Karpas-422 (cell line): ENCODE measurements at places on chromosomes 2 and 18.

- H3K27me3 ChIP-seq, result no peaks in the 10 kb centered on the region
- no peak for DNase-seq
- H3K27ac ChIP-seq, result no peak overlapping the region
- no peaks in the 10 kb centered on the region for H3K4me1 ChIP-seq
These were observed 59.4 kb upstream of the TMEM17 start for GRCh38 chr2:62565309-62565908.

DNA sequence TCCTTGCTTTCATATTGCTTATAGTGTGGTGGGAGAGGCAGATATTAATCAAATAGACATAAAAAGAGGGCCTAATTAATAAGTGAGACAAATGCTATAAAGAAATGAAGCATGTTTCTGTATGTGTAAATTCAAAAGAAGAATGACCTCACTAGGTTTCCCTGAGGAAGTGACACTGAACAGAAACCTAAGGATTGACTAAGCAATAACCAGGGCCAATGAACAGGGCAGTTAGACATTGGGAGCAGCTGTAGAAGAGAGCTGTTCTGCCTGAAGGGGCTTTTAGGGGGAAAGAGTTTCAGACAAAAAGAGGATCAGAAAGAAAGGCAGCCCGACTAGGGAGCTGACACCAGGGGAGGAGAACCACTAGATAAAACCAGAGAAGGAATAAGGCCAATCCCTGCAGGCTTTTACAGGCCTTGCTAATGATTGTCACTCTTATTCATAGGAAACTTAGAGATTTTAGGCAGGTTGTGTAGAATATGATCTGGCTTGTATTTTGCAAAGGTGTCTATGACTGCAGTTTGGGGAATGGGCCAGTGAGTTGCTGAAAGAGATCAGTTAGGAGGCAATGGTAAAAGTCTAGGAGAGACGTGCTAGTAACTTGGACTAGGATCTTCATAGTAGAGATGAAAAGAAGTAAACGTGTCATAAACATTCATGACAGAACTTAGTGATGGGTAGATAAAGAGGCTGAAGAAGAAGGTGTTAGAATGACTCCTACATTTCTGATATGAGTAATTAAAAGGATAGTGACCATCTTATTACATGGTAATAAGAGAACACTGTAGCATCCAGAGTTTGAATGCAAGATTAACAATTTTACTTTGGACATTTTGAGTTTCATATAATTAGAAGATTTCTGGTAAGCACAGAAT lies 26.8 kb upstream of the NABP1 start:
- H3K4me3 ChIP-seq, result no peak overlapping the region
- no peaks in the 10 kb centered on the region for H3K27me3 ChIP-seq
- no peaks in the 10 kb centered on the region for H3K4me1 ChIP-seq
- no peaks in the 10 kb centered on the region for H3K36me3 ChIP-seq
- no peak overlapping the region for H3K27ac ChIP-seq

- no peak overlapping the region for H3K27ac ChIP-seq
- no peaks in the 10 kb centered on the region; the same call in 1 of the 2 replicates for H3K36me3 ChIP-seq
- H3K4me3 ChIP-seq, result no peak overlapping the region
These were observed 286.5 kb downstream of the C1D start for GRCh38 chr2:67776276-67776675.

DNA sequence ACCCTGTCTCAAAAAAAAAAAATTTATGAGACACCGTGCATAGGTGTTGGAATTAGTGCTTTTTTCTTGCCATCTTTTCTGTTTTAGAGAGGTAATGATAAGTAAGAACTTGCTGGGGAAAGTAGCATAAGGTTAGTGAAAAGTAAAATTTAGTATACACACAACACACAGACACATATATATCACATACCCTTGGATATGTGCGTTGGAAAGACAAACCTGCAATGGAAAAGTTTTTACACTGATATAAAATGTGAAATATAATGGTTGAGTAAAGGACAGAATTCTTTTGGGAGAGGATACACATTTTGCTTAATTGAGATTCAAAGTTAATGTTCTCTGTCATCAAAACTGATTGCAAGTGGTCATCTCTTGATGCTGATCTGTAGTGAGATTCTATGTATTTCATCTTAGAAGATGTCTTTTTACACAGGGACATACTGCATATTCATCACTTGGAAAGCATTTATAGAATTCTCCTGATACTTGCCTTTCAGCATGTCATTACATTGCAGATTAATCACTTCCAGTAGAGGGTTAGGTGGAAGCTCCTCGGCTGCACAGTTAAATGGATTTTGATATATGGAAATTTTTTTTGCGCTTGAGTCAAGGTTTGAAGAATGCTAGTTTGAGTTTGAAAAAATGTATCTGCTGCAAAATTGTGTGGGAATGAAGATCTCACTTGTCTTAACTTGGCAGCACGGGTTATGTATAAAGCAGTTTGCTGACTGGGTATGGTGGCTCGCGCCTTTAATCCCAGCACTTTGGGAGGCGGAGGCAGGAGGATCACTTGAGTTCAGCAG lies 13.5 kb downstream of the PPP1CB start:
- no peak overlapping the region for H3K27ac ChIP-seq
- peaks cover 28% of the 10 kb centered on the region for H3K4me1 ChIP-seq
- no peak overlapping the region for H3K4me3 ChIP-seq
- DNase-seq, result no peak
- no peaks in the 10 kb centered on the region for H3K27me3 ChIP-seq
- H3K36me3 ChIP-seq, result peaks cover 20% of the 10 kb centered on the region

DNA sequence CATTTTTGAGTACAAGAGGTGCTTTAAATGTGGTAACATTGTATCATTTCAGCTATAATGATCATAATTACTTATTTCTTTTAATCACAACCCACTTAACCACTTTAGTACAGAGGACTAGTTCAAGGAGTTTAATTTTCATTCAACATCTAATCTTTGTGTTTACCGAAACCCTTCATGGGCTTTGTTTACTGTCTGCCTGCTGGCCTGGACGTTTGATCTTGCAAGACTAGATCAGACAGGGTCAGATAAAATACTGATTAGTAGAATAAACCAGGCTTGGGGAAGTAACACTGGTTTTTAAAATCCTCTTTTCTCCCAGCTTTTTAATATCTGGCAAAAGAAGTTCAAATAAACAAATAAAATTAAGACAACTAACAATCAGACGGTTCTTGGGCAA lies 93.6 kb downstream of the SATB2 start:
- no peak for DNase-seq
- H3K27me3 ChIP-seq, result no peaks in the 10 kb centered on the region
- no peaks in the 10 kb centered on the region for H3K36me3 ChIP-seq
- H3K4me1 ChIP-seq, result no peaks in the 10 kb centered on the region
- no peak overlapping the region for H3K4me3 ChIP-seq
- no peak overlapping the region for H3K27ac ChIP-seq

DNA sequence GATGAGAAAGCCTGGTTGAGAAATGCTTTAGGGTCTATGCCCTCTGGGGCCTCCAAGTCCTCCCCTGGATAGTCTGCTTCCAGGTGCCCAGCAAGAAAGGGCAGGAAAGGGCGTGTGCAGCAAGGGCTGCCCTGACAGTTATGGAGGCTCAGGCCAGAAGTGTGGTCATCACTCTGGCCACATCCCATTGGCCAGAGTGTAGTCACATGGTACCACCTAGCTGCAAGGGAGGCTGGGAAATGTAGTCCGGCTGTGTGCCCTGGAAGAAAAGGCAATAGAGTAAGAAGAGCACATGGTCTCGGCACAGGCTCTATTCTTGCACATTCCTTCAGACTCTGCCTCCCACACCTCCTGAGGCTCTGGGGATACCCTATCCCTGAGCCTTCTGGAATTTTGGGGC lies 35.7 kb downstream of the ODC1 start:
- peaks cover 44% of the 10 kb centered on the region for H3K4me1 ChIP-seq
- H3K27ac ChIP-seq, result no peak overlapping the region
- no peak overlapping the region for H3K4me3 ChIP-seq
- no peaks in the 10 kb centered on the region for H3K27me3 ChIP-seq
